ENCODE measurements at places on chromosomes 6 and 20. TPM values are rescaled to one million over a fixed set of nuclear protein-coding genes. Genes with fewer than 3 reads are reported as not detected.
A peak's percentile ranks its signal among the peaks of the same experiment; 100 is the strongest.

IFNGR1 gene
- 125 TPM for total RNA-seq

RSPO4 gene
- not detected for total RNA-seq

SCRT2 gene
- not detected for total RNA-seq

CSNK2B gene
- 131 TPM for total RNA-seq

TINAG gene
- total RNA-seq, result 0.52 TPM

DNA sequence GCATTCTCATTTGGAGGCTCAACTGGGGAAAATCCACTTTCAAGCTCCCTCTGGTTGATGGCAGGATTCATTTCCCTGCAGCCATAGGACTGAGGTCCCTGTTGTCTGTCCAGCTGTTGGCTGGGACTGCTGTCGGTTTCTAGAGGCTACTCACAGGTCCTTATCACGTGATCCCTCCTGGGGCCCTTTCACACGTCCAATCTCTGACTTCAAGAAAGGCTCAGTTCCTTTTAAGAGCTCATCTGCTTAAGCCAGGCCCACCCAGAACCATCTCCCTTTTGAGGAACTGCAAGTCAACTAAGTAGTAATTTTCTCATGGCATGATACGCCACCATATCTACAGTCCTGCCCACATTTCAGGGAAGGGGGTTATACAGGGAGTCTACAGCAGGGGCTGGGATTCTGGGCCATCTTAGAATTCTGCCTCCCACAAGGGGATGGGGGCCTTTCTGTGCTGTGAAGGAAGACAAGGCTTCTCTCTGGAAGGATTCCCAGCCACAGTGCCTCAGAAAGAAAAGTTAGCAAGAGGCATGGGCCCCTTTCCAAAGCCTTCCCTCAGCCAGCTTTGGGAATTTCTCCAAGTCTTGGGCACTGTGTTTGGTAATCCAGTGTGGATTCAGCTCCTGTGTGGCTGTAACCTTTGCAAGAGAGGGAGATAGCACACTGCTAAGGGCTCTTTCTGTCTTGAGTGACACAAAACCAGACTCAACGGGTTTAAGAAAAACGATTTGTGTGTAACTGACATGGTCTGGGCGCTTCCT, 66.4 kb downstream of the CTCFL start:
- DNase-seq, result no peak
- no peak overlapping the region for H3K4me3 ChIP-seq
- no peaks in the 10 kb centered on the region for H3K27me3 ChIP-seq
- H3K4me1 ChIP-seq, result peaks cover 14% of the 10 kb centered on the region
- no peaks in the 10 kb centered on the region for H3K36me3 ChIP-seq
- peak overlapping the region; percentile 75 for H3K27ac ChIP-seq

DNA sequence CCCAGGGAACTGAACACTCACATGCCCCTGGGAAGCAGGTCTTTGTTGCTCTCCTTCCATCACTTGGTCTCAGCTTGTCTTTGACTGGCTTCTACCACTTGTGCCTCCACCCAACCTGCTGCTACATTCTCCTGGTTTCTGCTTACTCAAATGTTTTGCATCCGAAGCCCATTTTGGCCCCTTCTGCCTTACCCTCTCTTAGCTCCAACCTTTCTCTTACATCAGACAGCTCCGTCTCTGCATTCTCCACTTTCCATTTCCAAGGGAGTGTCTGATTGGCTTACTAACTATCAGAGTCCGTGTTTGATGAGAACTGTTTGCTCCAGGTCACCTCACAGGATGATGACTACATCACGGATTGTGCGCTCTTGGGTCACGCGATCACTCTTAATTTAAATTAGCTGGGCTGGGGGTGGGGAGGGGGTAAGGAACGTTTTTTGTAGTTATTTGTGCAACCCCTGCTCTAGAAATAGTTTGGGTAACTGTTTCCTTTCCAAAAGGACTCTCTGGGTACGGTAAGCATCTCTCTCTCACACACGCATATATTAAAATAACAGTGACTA, 844 bp upstream of the ABRACL start:
- peaks cover 16% of the 10 kb centered on the region for H3K4me1 ChIP-seq
- H3K27ac ChIP-seq, result peak overlapping the region; percentile 97
- H3K27me3 ChIP-seq, result no peaks in the 10 kb centered on the region
- no peaks in the 10 kb centered on the region for H3K36me3 ChIP-seq
- DNase-seq, result no peak
- H3K4me3 ChIP-seq, result peak overlapping the region; percentile 92

GRCh38 chr6:28251661-28252008, 434 bp downstream of the ZKSCAN4 start:
- H3K4me1 ChIP-seq, result peaks cover 6% of the 10 kb centered on the region
- H3K4me3 ChIP-seq, result peak overlapping the region; percentile 69

GRCh38 chr6:142566628-142567396, 265.0 kb downstream of the ADGRG6 start:
- no peaks in the 10 kb centered on the region for H3K36me3 ChIP-seq
- DNase-seq, result peak; percentile 26
- no peaks in the 10 kb centered on the region for H3K27me3 ChIP-seq
- H3K27ac ChIP-seq, result no peak overlapping the region
- H3K4me1 ChIP-seq, result peaks cover 21% of the 10 kb centered on the region

DNA sequence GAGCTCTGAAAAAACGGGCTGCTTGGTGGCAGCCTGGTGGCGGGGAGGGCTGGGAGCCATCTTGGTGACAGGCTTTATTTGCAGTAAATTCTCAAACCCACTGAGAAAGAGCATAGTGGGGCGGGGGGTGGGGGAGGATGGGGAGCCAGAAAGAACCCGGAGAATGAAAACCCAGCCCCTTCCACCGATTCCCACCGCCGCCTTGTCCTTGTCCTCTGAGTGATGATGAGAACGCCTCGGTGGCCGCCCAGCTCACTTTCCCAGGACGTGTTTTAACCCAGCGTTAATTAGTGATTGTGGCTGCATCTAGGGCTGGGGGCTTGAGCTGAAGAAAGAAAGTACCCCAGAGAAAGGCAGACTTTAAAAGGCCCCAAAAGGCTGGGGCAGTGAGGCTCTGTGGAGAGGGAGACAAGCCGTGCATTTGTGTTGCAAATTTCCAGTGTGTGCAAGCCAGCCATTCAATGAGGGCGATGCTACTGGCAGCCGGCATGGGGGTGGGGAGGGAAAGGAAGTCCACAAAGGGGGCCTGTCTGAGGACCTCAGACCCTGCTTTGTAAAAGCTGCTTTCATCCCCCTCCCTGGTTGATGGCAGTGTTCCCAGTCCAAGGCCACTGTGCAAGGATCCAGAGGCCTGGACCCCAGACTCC, 6.2 kb upstream of the GHRH start:
- no peaks in the 10 kb centered on the region for H3K27me3 ChIP-seq
- H3K4me3 ChIP-seq, result no peak overlapping the region
- H3K27ac ChIP-seq, result no peak overlapping the region
- H3K36me3 ChIP-seq, result no peaks in the 10 kb centered on the region

DNA sequence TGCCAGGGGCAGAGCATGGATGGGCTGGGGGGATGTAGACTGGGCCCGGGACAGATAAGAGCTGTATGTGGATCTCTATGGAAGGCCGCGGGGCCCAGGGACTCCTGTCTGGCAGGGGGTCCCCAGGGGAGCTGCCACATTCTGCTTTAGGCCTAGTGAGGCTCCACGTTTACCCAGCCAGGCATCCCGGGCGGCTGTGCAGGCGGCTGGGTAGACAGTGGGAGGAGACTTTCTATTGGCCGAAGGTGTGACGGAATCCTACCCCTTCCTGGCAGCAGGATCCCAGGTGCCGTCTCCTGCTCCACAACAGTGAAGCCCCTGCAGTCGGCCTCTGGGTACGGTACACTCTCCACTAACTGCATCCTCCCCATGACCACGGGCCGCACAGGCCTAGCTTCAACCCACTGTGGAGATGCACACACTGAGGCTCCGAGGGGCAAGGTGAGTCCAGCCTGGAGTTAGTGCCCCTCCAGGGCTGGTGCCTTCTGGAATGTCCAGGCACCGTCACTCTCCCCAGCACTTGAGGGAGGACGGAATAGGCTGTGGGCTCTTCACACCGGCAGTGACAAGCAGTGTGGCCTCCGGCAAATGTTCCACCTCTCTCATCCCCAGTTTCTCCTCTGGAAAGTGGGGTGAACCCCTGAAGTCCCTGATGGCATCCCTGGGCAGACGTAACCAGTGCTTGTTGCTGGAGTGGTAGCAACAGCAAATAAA, 36.8 kb upstream of the ZBP1 start:
- H3K4me1 ChIP-seq, result no peaks in the 10 kb centered on the region
- peaks cover 58% of the 10 kb centered on the region for H3K36me3 ChIP-seq
- peak; percentile 15 for DNase-seq
- no peaks in the 10 kb centered on the region for H3K27me3 ChIP-seq
- H3K27ac ChIP-seq, result peak overlapping the region; percentile 34
- no peak overlapping the region for H3K4me3 ChIP-seq

- H3K4me1 ChIP-seq, result no peaks in the 10 kb centered on the region
- H3K27me3 ChIP-seq, result no peaks in the 10 kb centered on the region
- DNase-seq, result no peak
- H3K4me3 ChIP-seq, result no peak overlapping the region
Measured at GRCh38 chr6:119442776-119443184, 93.2 kb upstream of the MAN1A1 start.

DNA sequence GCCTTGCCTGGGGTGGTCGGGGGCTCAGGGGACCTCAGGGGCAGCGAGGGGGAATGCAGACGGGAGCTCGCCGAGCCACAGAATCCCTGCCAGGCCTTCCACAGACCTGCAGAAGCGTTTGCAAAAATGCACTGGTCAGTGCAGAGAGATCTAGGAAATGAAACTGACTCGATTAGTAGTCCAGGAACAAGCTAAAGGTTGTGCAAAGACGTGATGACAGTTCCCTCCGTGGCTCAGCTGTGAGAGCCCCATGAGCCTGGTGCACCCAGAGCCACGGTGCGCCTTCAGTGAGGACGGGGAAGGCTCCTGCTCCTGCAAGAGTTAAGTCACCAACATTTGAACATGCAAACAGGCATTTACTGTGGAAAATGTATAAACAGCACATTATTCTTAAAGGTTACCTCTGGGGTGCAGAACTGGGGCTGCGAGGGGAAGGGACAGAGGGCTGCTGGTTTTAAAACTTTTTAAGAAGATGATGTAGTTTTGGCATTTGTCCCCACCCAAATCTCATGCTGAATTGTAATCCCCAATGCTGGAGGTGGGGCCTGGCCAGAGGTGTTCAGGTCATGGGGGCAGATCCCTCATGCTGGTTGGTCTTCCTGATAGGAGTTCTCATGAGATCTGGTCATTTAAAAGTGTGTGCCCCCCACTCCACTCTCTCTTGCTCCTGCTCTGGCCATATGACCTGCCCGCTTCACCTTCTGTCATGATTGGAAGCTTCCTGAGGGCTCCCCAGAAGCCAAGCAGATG, 147.3 kb downstream of the DLL1 start:
- peak; percentile 2 for DNase-seq
- no peaks in the 10 kb centered on the region for H3K27me3 ChIP-seq
- H3K4me1 ChIP-seq, result peaks cover 22% of the 10 kb centered on the region
- no peak overlapping the region for H3K27ac ChIP-seq
- H3K36me3 ChIP-seq, result no peaks in the 10 kb centered on the region

GRCh38 chr6:168163096-168163731, 84.2 kb upstream of the FRMD1 start:
- peaks cover 11% of the 10 kb centered on the region for H3K27me3 ChIP-seq
- H3K36me3 ChIP-seq, result no peaks in the 10 kb centered on the region
- H3K27ac ChIP-seq, result no peak overlapping the region
- no peak for DNase-seq

DNA sequence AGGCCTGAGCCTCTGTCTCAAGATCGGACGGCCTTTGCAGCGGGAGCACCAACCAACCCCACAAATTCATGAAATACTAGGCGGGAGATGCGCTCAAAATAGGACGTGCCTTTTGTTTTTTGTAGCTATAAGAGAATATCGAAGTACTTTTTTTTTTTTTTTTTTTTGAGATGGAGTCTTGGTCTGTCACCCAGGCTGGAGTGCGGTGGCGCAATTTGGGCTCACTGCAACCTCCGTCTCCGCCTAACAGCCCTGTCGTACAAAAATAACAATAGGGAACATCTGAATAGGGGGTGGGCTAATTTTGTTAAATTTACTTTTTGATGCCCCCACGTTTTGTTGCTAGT, 5.9 kb upstream of the TUBB2A start:
- H3K4me3 ChIP-seq, result no peak overlapping the region
- H3K36me3 ChIP-seq, result no peaks in the 10 kb centered on the region
- no peaks in the 10 kb centered on the region for H3K27me3 ChIP-seq
- DNase-seq, result no peak
- no peak overlapping the region for H3K27ac ChIP-seq

GRCh38 chr6:12419631-12420272, 129.6 kb downstream of the EDN1 start:
- DNase-seq, result no peak
- H3K27me3 ChIP-seq, result no peaks in the 10 kb centered on the region
- no peaks in the 10 kb centered on the region for H3K36me3 ChIP-seq
- H3K4me1 ChIP-seq, result peaks cover 5% of the 10 kb centered on the region

DNA sequence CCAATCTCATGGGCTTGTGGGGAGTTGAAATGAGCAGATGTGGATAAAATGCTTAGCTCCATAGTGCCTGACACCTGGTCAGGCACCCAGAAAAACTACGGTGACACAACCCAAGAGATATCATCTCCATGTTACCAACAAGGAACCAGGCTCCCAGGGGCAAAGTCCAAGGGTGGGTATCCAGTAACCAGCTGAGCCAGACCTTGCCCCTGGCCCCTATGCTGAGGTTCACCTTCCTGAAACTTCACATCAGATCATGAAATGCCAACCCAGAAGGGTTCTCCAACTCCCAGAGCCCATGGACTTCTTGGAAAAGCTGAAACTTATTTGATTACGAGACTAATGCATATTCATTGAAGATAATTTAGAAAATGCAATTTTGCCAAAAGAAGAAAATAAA, 141.8 kb upstream of the KCNG1 start:
- no peaks in the 10 kb centered on the region for H3K27me3 ChIP-seq
- H3K36me3 ChIP-seq, result no peaks in the 10 kb centered on the region
- DNase-seq, result no peak
- H3K4me1 ChIP-seq, result no peaks in the 10 kb centered on the region
- no peak overlapping the region for H3K4me3 ChIP-seq

GRCh38 chr20:24767623-24768100, 181.4 kb upstream of the CST7 start:
- H3K27me3 ChIP-seq, result no peaks in the 10 kb centered on the region
- no peaks in the 10 kb centered on the region for H3K4me1 ChIP-seq
- no peaks in the 10 kb centered on the region for H3K36me3 ChIP-seq
- no peak overlapping the region for H3K4me3 ChIP-seq

GRCh38 chr6:1554476-1555310, 55.0 kb upstream of the FOXC1 start:
- H3K27ac ChIP-seq, result peak overlapping the region; percentile 71
- H3K4me1 ChIP-seq, result peaks cover 3% of the 10 kb centered on the region
- peak overlapping the region; percentile 44 for H3K4me3 ChIP-seq
- DNase-seq, result peak; percentile 75
- H3K36me3 ChIP-seq, result no peaks in the 10 kb centered on the region

DNA sequence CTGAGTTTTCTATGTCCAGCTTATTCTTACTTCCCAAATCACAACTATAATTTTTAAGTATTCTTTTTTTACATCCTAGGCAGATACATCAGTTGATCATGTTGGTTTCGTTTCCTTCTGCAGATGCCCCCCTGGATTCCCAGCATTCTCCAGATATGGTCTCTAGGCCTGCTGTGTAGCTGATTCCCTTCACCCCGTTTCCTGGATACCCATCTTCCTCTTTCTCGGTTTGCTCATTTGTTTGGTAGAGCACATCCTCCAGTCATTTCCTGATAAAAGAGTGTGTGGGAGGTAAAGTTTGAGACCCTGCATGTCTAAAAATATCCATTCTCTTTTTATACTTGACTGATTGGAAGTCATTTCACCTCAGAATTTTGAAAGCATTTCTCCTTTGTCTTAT, 66.4 kb downstream of the ANKS1A start:
- H3K36me3 ChIP-seq, result no peaks in the 10 kb centered on the region
- peak overlapping the region; percentile 18 for H3K27ac ChIP-seq
- H3K4me3 ChIP-seq, result no peak overlapping the region

Data from heart left ventricle (tissue), 16 donors.